ENCODE measurements at places on chromosomes 7 and 10. TPM values are rescaled to one million over a fixed set of nuclear protein-coding genes. Genes with fewer than 3 reads are reported as not detected.
A peak's percentile ranks its signal among the peaks of the same experiment; 100 is the strongest.

- peak; percentile 61 for DNase-seq
Observed at GRCh38 chr7:101743241-101743994, 74.0 kb upstream of the CUX1 start.

The OR6V1 gene
- not detected for total RNA-seq

The EBF3 gene
- 4.5 TPM for total RNA-seq

The GRM3 gene
- not detected for total RNA-seq

The POM121L12 gene
- not detected for total RNA-seq

GRCh38 chr10:62728479-62728878 is 76.0 kb upstream of the ADO start:
- DNase-seq, result no peak

GRCh38 chr7:97226541-97226940 is 109.0 kb downstream of the SDHAF3 start:
- DNase-seq, result no peak

The DLG5 gene
- total RNA-seq, result 62.9 TPM

DNA sequence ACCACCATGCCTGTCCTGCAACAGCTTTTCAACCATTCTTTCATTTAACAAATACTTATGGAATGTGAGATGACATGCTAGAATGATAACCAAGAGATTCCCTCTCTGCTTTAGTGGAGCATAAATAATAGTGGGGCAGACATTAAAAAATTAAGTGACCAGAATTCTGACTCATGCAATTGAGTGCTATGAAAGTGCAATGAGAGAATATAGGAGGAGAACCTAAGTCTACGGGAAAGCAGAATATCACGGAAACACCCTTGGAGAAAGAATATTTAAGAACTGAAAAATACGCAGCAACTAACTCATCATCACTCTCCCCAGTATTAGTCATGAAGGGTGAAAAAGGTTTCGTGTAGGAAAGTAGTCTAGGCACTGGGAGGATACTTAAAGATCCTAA is 7.1 kb downstream of the KIF5B start:
- no peak for DNase-seq

DNA sequence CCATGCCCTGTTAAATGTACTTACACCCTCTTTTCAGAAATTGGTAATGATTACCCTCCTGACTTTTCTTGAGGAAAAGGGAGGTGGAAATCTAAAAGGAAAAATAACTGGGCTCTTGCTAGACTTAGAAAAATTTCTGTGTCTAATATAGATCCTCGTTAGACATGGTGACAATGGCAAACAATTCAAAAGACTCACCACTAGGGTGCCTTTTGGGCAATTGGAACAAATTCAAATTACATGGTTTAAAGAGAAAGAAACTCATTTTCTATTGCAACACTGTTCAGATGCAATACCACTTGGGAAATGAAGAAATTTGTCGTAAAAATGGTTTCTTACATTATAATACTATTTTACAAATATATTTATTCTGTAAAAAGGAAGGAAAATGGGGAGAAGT is 950.1 kb downstream of the GRM8 start:
- DNase-seq, result no peak

DNA sequence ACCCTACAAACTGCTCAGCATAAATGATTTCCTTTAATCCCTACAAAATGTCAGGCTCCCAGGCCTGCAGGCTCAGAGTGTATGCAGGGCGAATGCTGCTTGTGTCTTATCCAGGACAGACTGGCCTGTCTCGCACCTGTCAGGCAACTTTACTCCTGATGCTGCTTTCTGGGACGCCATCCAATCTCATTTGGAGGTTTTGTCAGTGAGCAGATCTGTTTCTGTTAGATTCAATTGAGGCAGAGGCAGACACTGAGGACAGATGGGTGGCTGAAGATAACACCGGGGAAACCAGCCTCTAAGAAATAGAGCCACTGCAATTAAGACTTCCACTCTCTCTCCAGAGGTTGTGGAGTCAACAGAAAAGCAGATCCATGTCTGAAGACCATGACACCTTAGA is 115.6 kb downstream of the DPP6 start:
- no peak for DNase-seq

DNA sequence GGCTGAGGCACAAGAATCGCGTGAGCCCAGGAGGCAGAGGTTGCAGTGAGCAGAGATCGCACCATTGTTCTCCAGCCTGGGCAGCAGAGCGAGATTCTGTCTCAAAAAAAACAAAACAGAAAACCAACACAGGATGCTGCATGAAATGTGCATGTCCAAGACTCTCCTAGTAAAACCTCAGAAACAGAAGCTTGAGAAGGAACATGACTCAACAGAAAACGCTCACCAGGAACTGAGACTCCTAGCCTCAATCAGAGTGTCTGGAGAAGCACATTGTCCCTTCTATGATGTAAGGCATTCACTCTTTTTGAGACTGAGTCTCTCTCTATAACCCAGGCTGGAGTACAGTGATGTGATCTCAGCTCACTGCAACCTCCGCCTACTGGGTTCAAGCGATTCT is 168.3 kb downstream of the MYOF start:
- DNase-seq, result no peak

GRCh38 chr10:84196083-84196482 is 1.7 kb downstream of the CDHR1 start:
- no peak for DNase-seq

- DNase-seq, result no peak
Observed at GRCh38 chr10:124068929-124069328, 24.5 kb downstream of the CHST15 start.

DNA sequence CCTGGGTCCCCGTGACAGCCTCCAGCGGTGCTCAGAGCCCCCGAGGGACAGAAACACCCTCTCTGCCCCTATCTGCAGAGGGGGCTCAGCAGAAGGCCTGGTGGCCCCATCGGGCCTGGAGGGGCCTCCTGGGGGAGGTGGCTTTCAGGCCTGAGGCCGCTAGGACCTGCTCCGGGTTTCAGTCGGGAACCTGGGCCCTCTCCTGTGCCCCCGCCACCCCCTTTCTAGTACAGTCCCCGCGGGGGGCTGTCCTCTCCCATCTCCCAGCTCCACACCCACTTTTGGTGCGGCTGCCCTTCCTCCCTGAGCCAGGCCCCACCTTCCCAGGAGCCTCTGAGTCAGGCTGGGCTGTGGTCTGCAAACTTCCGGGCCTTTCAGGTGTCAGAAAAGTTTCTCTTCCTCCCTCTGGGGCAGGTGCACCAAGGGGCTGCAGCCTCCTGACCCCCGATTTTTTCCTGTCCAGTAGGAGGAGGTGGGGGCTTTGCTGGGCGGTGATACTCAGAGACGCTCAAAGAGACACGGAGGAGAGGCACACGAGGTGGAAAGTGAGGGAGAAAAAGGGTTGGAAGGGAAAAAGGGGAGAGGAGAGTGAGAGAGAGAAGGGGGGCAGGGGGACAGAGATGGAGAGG is 692 bp downstream of the CARD11 start:
- no peak for DNase-seq

DNA sequence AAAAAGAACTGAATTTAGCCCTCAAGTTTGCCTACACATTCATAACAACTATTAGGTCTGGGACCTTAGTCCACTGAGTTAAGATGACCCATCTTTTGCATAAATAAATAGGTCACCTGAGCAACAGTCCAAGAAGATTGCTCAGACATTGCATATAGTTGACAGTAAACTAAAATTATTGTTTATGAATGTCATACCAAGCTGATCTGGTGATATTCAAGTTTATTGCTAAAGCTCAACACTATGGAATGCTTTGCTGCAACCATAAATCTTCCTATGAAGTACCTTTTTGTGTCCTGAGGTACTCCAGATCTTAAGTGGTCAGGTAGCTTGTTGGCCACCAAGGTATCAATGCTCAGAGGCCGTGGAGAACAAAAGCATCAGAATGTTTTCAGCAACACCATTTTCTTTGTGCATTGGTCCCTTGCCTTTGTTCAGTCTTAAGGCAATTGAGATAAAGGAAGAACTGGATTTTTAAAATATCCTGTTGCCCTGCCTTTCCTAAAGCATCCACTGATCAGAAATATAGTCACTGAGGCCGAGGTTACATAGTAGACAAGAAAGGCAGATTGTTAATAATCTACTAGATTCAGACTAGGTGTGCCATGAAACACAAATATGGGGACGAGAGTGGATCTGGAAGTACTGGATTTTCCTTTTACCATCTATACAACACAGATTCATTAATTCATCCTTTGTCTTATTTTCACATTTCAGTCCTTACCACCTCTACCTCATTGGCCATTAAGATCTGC is 321.3 kb downstream of the PTEN start:
- DNase-seq, result no peak

DNA sequence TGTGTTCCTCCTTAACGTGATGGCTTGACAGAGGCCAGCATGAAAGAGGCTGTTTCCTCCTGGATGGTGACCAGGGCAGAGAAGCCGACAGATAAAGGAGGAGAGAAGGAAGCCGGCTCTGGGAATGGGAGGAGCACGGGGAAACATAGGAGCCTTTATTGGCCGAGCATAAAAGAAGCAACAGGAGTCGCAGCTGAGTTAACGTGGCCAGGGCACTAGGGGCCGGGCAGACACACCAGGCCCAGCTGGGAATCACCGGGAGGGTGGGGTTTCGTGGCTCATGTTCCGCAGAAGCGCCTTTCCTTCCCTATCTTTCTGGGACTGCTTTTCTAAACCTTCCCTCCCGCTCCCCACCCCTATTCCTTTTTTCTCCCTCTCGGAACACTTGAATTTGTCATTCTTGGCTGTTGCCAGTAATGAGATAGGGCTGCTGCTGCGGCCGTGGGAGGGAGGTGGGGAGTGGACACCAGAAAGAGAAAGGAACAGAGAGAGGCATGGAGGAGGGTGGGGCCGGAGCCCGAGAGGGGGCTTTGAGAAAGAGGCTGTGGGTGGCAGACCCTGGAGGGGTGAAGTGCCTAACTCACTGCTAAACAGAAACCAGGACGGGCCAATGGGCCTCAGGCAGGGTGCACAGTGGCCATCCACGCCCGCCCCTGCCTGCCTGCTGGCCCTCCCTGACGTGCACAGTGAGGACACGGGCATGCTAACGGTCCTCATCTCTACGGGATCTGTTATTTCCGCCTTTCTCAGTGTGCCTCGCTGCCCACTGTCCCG is 65.2 kb downstream of the COL13A1 start:
- no peak for DNase-seq

The KCND2 gene
- total RNA-seq, result 1.3 TPM

The PTF1A gene
- total RNA-seq, result not detected

DNA sequence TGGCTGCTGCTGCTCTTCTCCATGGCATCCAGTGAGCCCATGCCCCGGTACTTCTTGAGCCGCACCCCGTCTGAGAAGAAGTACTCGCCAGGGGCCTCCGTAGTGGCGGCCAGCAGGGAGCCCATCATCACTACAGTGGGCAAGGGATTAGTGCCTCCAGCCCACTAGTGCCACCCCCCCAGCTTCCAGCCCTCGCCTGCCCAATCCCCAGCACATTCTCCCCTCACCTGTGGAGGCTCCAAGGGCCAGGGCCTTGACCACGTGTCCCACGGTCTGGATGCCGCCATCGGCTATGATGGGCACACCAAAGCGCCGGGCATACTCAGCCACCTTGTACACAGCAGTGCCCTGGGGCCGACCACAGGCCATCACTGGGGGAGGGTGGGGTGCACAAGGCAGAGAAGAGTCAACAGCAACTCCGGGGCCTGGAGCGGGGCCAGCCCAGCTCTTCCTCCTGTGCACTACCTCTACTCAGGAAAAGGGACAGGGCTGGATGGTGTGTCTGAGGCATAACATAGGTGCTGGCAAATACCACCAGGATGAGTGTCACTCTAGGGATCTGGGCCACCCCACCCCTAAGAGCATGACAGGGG is 14.8 kb downstream of the IMPDH1 start:
- DNase-seq, result no peak

The PCGF5 gene
- total RNA-seq, result 57.7 TPM

The LHFPL3 gene
- not detected for total RNA-seq

GRCh38 chr10:105269689-105270088 is 628.6 kb downstream of the SORCS3 start:
- no peak for DNase-seq

DNA sequence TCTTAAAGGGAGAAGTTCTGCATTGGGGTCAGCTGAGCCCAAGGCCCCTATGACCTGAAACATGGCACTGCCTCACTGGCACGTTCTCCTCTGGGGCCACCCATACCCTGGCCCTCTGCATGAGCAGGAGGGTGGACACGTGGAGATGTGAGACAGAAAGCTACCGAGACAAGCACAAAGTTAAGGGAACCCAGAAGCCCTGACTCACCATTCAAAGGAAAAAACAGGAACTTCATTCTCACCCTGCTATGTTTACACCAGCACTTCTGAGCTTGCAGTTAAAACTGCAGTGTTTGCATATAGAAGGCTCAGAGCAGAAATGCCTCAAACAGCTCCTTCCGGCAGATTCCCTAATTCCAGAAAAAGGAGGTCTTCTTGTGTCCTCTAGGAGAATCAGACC is 41.7 kb downstream of the DENND11 start:
- no peak for DNase-seq

- DNase-seq, result no peak
Observed at GRCh38 chr10:81875467-81876252, 666 bp downstream of the NRG3 start.

GRCh38 chr10:79254333-79255006 is 92.8 kb upstream of the PPIF start:
- DNase-seq, result no peak

GRCh38 chr7:124781907-124782734 is 16.5 kb upstream of the GPR37 start:
- no peak for DNase-seq

- DNase-seq, result no peak
Observed at GRCh38 chr7:82699773-82700186, 256.2 kb upstream of the CACNA2D1 start.

The ZNF783 gene
- 8.2 TPM for total RNA-seq

The ZKSCAN5 gene
- 9.6 TPM for total RNA-seq

DNA sequence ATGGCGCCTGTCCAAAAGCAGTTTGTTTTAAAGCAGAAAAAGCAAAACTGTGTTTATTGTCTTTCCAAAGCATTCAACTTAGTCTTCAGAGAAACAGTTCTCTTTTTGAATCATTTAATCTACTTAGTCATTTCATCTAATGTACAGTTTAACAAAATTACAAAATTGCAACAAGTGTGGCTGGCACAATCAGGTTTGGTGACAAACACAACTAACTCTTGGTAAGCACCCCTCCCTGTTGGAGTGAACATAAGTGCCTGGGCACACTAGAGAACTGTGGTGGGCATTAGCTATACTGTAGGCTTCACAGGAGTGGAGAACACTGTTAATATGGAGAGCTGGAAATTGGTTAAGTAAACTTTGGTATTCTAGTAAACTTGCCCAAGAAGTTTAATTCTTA is 6.9 kb downstream of the CREM start:
- no peak for DNase-seq

The MRC1 gene
- total RNA-seq, result 16.4 TPM

DNA sequence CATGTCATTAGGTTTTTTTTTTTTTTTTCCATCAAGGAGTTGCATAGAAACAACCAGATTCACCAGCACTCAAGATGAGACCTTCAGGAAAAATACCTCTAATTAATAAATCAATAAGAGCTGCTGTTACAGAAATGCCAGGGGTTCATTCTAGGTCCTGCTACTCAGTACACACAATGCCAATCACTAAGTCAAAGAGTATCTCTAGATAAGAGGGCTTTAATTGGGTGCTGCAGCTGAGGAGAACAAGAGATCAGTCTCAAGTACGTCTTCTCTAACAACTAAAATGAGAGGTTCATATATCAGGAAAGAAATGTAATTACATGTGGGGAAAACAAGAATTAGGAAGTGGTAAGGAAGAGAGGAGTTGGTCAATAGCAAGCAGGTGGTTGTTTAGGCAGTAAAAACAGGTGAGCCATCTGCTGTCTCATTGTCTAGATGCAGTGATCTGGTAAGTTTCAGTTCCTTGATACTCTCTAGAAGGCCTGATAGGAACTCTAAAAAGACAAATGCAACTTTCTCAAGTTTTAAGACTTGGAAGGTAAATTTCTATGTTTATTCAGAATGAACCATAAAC is 272.9 kb upstream of the ZWINT start:
- DNase-seq, result no peak

The FKBP6 gene
- not detected for total RNA-seq

The ST8SIA6 gene
- total RNA-seq, result 1.1 TPM
